ENCODE measurements at places on chromosomes 13 and 19.
A peak's percentile ranks its signal among the peaks of the same experiment; 100 is the strongest.

DNA sequence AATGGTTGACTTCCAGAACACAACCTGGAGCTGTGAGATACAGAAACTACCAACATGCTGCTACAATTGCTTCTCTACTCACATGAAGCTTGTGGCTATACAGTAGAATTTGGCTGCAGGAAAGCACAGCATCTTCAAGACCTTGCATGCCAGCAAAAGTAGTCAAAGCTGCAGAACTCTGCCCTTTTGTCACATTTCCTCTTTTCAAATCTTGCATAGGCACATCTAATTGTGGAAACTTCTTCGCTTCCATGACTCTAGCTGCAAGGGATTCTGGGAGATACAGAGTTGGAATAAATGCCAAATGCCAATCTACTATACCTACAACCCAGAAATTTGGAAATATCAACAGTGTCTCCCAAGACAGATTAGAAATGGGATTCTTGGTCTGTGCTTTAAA, 462.2 kb downstream of the FOXO1 start:
- no peak for DNase-seq

DNA sequence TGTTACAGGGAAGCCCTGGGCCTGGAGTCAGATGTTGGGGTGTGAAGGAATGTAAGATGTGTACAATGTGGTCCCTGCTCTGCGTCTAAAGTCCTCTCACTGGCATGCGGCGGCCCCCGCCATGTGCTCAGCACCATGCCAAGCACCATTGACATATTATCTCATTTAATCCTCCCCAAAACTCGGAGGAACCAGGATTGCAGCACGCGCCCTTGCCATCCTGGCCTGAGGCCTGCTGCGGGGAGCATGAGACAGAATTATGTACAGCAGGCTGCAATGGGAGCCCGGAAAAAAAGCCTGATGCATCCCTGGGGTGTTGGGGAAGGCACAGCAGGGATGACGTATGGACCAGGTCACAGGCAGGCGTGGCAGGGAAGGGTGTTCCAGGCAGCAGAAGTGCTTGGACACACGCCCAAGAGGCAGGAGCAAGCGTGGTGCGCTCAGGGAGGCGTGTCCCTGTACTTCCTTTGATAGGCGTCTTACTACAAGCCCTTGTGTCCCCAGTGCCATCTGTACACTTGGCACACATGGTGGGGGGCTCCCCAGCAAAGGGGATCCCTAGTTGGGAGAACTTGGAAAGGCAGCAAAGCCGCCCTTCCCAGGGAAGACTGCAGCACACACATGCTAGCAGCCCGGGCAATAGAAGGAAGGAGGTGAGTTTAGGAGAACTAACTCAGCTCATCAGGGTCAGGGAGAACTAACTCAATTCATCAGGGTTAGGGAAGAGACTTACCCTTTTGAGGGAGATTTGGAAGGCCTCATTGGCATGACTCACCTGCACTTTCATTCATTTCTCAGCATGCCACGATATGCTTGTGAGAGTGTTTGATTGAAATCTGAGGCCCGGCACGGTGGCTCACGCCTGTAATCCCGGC, 3.4 kb downstream of the EVI5L start:
- DNase-seq = no peak

DNA sequence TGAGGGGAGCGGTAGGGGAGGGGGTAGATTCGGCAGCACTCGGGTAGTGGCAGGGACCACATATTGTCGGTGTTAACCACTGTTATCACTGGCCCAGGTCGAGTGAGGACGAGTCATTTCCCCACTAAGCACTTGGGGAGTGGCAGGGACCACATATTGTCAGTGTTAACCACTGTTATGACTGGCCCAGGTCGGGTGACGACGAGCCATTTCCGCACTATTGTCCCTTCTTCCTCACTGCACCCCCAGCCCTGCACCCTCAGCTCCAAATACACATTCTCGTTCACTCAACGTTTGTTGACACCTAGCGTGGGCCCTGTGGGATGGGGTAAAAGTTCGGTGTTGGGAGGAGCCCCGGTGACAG, 467 bp upstream of the CLN5 start:
- DNase-seq = peak; percentile 47

GRCh38 chr13:112333756-112334543, 42.2 kb upstream of the SPACA7 start:
- no peak for DNase-seq

- DNase-seq = no peak
Observed at GRCh38 chr13:92838786-92839185, 387.8 kb upstream of the GPC6 start.

DNA sequence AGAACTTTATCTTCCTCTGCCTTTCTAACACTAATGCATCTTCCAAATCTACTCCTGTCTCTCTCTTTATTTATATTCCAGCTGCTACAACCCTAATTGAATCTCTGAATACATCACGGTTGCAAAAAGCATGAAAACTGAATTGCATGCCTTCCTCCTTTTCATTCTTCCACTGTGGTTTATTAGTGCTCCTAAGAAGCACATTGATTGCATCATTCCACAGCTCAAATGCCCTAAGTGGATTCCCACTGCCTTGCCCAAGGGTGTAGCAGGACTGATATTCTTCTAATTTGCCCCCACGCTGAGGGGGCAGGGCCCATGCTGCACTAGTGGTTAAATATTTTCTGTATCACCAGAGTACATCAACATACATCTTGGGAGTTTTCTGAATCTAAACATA, 640.8 kb downstream of the EFNB2 start:
- no peak for DNase-seq

GRCh38 chr13:45132369-45133064, 12.2 kb downstream of the GTF2F2 start:
- DNase-seq = no peak

- DNase-seq = no peak
Observed at GRCh38 chr13:44540761-44541434, 35.2 kb downstream of the TSC22D1 start.

DNA sequence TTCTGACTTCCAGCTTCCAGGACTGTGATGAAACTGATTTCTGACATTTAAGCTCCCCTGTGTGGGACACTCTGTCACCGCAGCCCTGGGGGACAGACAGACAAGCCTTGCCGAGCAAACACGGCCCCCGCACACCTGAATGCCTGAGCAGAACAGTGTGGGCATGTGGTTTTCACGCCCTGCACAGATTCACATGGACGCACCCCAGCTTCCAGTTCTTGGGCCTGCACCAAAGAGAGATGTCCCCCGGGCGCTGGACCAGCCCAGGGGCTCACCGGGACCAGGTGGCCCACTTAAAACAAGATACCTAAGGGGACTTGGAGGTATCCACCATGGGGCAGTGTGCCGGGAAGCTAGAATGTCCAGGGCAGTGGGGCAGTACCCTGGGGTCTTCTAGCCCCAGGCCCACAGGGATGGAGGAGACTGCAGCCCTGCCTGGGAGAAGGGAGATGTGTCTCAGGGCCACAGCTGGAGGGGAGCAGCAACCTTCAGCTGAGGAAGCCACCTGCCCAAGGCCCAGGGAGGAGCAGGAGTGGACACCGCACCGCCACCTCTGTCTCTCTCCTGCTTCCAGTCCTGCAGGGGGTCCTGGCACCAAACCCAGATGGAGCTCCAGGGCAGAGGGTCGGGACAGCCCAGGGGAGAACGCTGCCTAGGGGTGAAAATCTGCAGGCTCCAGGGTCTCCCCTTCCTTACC, 50.5 kb downstream of the SOX1 start:
- no peak for DNase-seq

DNA sequence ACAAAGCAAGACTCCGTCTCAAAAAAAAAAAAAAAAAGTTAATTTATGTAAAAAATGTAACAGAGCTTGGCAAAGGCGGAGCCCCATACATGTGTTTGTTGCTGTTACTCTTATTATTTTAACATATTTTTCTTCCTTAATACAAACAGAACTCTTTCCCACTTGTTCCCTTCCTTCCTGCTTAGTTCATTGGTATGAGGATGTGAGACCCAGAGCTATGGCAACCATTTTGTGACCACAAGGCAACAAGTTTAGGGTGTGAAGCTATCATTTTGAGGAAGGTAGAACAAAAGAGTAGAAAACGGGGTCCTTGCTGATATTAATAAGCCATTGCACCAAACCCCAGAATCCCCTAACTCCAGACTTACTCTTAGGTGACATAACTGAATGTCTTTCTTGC, 5.4 kb downstream of the IFNL1 start:
- DNase-seq = no peak

DNA sequence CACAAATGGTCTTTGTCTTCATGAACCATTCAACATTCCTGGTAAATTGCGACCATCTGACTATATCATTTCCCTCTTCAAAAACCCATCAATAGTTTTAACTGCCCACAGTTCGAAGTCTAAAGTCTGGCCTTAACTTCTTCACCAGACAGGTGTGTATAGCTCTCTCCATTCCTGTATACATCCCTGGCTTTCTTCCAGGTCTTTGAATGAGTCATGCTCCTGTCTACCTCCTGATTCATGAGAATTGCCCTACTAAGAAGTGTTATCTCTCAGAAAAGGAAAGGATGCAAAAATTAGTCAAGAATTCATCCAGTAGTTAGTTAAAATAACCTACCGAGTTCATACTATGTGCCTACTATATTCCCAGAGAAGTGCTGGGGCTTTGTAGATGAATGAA, 225.0 kb downstream of the TBC1D4 start:
- DNase-seq = no peak

DNA sequence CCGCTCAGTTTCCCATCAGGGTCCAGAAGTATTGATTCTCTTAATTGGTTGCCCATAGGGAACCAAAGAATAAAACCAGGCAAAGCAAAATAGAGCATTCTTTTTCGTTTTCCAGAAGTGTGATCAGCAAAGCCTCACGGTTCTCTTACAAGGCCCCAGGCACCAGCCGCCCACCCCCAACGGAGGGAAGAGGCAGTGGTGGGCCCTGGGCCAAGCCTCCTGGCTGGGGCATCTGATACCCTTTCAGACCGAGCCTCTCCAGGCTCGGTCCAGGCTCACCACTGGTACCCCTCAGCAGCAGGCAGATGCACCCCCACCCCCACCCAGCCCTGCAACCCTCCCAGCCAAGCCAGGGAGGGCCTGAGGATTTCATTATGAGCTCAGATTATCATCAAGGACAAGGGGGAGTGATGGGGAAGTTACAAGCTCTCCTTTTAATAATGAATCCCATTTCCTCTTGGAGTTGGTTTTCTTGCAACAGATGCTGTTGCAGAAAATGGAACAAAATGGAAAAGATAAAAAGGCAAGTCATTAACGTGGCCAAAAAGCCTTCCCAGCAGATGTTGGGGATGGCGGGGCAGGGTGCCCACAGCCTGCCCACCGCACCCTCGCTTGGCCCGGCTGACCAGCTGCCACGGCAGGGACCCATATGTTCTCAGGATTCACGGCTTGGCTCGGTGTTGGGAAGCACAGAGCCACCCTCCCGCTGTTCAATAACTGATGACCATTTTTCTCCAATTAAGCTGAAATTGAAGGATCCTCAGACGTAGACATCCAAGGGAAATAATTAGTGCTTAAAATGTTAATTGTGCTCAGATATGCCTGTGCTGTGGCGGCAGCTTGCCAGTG, 45.9 kb upstream of the KCTD15 start:
- no peak for DNase-seq

GRCh38 chr13:47459512-47459911, 541.6 kb downstream of the SUCLA2 start:
- no peak for DNase-seq

- no peak for DNase-seq
Observed at GRCh38 chr13:49697468-49697867, 6.2 kb upstream of the EBPL start.

DNA sequence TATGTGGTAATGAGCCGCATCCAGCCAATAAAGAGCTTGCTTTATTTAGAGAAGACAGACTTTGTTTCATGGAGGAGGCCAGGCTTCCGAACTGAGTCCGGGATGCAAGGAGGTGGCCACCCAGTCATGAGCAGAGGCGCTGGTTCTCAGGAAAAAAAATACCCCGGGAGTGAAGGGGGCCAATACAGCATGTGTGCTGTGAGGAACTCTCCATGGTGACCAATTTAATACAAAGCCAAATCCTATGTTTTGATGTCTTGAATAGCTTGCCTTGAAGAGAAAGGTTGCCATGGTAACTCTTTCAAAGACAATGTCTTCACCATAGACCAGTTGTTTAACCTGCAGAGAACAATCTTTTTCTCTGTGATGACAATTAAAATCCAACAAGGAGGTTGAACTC, 43.4 kb upstream of the PDCD5 start:
- DNase-seq = no peak

GRCh38 chr13:20475927-20476691, 49.5 kb downstream of the CRYL1 start:
- peak; percentile 46 for DNase-seq

DNA sequence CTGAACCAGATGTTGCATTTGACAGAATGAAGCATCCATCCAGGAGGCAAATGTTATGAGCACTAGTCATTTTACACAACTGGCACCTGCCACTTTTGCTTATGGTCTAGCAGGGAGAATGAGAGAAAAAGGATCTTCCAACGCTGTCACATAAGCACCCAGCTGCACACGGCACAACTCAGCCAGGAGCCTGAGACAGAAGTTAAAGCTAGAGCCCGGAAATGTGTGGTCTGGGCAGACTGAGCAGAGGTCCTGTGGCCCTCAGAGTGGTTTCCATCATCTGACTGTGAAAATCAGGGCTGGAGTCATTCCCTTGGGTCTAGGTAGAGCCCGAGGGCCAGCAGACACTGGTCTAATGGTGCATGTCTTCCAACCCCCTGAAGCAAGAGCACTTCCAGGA, 78.4 kb upstream of the XPO4 start:
- no peak for DNase-seq

DNA sequence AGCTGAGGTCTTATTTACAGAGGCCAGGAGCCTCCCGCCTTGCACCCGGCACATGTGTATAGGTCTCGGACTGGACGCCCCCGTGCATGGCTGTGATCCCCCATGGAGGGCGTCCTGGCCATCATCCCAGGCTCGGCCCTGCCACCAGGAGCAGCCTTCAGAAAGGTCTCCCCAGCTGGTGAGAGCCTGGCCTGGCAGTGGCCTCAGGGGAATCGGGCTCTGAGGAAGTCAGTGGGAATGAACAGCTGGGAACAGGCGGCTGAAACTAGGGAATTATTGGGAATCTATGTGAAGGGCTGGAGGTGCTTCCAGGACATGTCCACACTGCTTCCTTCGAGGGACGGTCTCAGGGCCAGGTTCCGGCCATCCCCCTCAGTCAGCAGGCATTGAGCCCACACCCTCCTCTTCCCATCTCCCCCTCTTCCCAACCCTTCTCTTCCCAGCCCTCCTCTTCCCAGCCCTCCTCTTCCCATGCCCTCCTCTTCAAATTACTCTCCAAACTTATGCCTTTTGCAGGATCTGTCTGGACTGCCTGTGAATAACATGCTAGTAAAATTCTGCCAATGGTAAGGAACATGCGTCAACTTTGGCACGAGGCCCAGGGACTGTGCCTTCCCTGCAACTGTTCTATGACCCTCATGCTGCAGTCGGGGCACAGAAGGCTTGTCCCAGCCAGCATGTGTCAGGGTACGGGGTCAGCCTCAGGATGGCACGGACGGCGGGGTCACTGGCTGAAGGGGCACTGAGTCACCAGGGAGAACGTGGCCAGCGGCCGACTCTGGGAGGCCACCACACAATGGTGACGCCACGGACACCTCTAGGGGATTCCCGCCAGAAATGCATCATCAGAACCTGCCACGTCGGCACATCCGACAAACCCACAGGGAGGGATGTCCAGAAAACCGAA, 24.2 kb upstream of the C13orf46 start:
- no peak for DNase-seq

Measured in activated T-cell treated with anti-CD3 and anti-CD28 coated beads for 1 hour (primary cell).